ENCODE measurements at places on chromosomes 7 and 10.

DNA sequence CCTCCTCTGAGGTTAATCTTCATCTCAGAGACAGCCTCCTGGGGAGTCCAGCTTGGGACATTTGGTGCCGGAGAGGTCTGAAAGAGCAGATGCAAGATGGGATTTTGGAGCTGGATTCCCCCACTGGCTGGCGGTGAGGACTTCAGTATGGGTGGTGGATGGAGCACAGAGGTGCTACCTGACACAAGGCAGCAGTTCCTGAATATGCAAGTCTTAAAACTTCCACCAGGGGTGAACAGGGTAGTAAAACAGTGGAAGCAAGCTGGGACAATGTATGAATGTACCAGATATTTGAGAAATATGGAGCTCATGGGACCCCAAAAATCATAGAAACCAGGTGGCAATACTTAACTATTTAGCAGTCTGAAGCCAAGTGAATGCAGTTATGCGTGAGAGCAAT, 4.8 kb upstream of the TAF3 start:
- no peak for DNase-seq

DNA sequence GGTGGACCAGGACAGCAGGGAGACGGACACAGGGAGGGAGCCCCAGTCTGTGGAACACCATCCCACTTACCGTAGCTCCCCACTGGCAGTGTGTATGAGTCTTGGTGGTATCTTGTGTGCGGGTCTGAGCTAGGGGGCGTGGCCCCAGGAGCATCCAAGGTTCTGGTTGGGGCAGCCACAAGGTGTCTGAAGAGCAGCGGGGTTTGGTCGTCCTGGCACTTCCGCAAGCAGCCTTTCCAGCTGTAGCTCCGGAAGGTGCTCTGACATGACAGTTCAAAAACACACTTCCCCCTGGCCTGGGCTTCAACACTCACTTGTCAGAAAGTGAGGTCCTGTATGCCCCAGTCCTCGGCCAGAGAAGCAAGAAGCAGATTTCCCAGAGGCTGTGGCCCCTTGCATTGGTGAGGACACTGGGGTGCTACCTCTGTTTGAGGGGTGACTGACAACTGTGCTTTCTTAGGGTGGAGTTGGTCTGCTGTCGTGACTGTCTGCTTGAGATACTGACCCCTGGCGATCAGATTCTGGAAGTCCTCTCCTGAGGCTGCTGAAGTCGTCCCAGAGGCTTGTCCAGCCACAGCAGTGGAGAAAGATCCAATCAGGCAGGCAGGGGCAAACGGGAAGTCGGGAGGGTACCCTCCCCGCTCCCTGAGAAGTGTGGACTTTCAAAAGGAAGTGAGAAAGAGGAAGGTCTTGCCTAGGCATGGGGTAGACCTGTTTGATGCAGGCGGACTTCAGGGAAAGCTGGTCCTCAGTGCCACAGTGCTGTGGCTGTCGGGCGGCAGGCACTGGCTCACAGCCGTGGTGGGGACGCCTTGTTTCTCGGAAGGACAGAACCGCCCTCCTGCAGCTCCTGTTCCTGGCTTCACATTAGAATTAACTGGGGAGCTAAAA, 51.4 kb upstream of the PFKFB3 start:
- no peak for DNase-seq

DNA sequence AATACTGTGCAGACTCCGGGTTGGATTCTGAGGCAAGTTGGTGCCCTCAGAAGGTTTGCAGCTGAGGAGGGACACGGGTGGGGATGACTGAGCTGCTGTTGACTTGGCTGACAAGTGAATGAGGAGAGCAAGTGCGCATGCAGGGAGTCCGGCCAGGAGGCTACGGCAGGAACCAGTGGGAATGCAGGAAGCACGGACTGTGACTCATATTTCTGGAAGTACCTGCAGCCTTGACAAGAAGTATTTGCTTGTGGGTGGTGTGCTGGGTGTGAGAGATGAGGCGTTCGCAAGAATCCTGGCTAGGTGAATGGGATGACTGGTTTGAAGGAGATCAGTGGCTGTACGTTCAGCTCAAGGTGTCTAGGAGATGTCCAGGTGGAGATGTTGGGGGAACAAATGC, 30.8 kb upstream of the FXYD4 start:
- no peak for DNase-seq

DNA sequence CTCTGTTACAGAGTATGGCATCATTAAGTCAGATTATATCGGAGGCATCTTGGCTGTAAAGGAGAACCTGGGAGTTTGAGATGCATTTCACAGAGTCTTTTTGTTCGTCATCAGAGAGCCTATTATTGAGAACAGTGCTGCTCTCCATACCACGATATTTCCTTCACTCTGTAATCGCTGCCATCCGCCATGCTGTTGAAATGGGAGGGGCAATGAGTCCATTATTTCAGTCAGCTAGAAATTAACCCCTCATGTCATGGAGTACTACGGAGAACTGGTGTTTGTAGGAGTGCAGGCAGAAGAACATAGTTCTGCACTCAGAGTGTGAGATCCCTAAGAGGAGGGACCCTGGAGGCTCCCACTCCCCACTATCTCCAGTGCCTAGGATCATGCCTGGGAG, 59.2 kb downstream of the SLC16A12 start:
- no peak for DNase-seq

- DNase-seq = no peak
These were observed 262.8 kb downstream of the SLC25A13 start for GRCh38 chr7:96059075-96059474.

- no peak for DNase-seq
These were observed 46.3 kb downstream of the CUL2 start for GRCh38 chr10:35043796-35044344.

GRCh38 chr7:41475801-41476459, 227.0 kb downstream of the INHBA start:
- DNase-seq = no peak

- no peak for DNase-seq
These were observed 119.4 kb downstream of the PRPF18 start for GRCh38 chr10:13706175-13706574.

DNA sequence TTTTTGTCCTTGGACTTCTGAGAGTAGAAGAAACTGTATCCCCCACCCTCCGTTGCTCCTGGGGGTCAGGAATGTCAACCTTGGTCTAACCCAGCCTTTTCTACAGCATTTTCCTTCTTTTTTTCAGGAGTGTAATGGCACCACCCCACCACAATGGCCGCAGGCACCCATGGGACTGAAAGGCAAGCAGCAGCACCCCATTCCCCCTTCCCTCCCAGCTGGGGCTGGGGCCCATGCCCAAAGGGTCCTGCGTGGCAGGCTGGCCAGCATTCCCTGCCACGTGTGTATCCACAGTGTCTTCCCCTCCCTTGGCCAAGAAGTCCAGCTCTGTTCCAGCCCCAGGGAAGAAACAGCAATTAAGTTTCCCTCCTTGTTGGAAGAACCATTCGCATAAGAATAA, 106.9 kb downstream of the ZPBP start:
- DNase-seq = no peak

DNA sequence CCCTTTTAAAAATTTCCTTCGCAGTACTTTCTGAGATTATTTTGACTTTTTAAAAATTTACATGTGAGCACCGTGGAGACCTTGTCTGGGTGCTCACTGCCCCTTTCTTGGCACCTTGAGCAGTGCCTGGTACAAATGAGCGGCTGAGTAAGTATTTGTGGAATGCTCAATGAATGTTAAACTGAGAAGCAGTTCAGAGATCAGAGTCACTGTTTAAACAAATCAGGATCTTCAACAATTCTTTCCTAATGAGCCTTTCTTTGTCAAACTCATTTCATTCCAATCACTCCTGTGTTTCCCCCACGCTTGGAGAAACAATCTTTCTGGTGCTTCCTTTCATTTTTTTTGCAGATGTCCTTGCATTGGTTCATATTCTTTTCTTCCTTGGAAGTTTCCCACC, 611.3 kb upstream of the GALNT17 start:
- no peak for DNase-seq

- no peak for DNase-seq
These were observed 495 bp downstream of the SFR1 start for GRCh38 chr10:104122225-104123107.

GRCh38 chr10:72946963-72947362, 7.6 kb downstream of the PLA2G12B start:
- DNase-seq = no peak

DNA sequence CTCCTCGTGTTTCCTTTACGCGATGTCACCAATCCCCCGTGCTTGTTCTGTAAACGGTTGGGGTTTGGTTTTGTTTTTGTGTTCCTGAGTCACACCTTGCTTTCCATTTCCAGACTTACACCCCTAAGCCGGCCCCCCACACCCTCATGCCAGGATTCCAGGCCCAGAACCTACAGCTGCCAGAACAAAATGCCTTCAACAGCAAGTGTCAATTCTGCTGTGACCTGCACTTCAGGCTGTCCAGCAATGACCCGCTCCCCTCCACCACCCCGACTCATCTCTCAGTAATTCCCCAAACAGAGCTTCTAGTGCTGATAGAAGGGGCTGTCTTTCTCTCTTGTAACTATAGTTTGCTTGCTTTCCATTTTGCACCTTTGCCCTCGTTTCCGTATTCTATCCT, 722.1 kb upstream of the CELF2 start:
- no peak for DNase-seq

GRCh38 chr7:25753837-25754236, 398.2 kb upstream of the NFE2L3 start:
- no peak for DNase-seq

DNA sequence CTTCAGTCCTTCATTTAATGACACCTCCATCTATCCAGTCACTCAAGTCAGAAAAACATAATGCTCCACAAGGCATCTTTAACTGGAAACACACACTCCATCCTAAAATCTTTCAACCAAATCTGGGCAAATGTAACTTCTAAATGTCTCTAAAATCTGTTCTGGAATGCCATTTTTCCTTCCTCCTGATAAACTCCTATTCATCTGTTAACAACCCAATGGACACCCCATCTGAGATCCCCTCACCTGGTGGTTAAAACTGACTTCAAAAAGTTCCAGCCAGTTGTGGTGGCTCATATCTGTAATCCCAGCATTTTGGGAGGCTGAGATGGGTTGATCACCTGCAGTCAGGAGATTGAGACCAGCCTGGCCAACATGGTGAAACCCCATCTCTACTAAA, 78.7 kb downstream of the ARHGAP21 start:
- DNase-seq = no peak

DNA sequence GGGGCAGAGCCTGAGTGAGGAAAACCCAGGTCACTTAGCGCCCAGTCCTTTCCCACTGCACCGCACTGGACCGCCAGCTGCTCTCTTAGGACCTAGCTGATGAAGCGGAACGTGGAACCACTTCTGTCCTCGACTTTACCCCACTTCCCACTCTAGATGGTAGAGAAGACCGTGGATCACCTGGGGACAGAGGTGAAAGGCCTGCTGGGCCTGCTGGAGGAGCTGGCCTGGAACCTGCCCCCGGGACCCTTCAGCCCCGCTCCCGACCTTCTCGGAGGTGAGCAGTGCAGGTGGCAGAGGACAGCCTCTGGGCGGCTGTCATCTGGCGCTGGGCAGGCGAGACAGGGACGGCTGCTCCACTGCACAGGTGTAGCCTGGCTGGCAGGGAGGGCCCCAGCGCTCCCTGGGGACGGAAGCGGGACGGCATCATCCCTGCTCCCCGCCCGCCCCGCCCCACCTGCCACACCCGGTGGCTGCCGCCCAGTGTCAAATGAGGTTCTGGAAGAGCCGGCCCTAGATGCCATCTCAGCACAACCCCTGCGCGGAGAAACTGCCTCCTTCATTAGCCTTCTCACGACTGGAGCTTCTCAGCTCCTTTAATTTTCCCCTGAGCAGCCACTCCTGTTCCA, 11.7 kb downstream of the PLAC9 start:
- DNase-seq = no peak

DNA sequence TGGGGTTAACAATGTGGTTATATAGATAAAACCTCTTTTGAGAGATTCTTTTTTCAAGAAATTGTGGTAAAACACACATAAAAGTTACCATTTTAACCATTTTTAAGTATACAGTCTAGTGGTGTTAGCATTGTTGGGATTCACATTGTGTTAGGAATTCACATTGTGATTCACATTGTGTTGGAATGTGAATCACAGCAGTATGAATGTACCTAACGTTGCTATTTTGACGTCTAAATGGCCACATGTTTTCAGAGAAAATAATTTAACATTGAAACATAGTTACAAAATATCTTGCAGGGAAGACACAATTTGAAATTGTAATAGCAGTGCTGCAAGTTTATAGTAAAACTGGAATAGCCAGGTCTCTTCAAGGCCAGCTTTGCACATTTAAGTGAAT, 129.0 kb downstream of the BICC1 start:
- DNase-seq = no peak

DNA sequence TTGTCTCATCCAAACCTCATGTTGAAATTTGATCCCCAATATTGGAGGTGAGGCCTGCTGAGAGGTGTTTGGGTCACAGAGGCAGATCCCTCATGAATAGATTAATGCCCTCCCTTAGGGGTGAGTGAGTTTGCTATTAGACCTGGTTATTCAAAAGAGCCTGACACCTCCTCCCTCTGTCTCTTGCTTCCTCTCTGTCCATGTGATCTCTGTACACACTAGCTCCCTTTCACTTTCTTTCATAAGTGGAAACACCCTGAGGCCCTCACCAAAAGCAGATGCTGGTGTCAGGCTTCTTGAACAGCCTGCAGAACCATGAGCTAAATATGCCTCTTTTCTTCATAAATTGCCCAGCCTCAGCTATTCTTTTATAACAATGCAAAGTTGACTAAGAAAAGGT, 447.1 kb downstream of the MDFIC start:
- no peak for DNase-seq

- DNase-seq = no peak
These were observed 203.1 kb upstream of the PTN start for GRCh38 chr7:137546671-137547070.

DNA sequence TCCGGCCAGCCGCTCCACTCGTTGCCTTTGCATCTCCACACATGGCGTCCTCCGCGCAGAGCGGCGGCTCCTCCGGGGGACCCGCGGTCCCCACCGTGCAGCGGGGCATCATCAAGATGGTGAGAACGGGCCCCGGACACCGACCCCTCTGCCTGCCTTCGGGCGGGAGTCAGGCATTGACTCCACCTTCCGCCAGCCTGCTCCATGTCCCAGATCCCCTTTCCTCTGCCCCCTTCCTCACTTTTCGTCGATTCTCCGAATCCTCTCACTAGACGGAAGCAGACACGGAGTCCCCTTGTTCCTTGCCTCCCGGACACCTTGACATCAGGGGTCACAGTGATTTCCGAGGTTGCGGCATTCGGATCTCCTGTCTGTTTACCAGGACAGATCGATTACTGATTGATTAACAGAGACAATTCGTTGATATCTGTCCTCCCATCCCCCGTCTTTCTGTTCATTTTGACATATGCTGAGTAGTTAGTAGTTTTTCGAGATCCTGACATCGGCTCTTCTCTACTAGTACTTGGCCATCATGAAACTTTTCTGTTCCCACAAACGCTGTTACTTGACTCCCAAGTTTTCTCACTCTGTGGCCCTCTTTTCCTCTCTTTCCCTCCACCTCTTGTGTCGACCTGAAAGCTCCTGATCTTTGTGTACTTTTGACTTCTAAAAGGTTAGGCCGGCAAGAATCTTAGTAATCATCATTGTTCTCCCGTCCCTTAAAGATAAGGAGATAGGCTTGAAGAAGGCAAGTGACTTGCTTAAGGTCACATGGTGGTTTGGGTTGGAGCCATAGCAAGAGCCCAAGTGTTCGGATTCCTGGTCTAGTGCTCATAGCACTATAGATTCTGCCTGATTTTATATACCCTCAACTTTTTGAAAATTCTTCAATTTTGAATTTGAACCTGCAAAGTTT, 597 bp downstream of the SND1 start:
- no peak for DNase-seq
